ENCODE measurements at places on chromosomes 4 and X.
A peak's percentile ranks its signal among the peaks of the same experiment; 100 is the strongest.

GRCh38 chr4:135411251-135411650 lies 1209.7 kb upstream of the PABPC4L start:
- no peak for DNase-seq

- DNase-seq, result peak; percentile 41
Observed at GRCh38 chr4:64158648-64159326, 250.5 kb downstream of the TECRL start.

DNA sequence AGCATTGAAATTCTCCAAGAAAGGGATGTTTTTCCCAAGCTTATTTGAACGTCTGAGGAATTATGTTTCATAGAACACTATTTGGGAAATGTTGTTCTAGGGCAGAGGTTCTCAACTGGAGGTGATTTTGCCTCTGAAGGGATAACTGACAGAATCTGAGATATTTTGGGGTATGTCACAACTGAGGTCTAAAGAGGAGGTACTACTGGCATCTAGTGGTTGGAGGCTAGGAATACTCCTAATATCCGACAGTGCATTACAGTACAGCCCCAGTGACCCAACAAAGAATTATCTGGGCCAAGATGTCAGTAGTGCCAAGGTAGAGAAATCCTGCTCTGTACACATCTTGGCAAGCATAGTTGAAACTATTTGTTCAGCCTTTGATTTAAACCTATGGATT lies 6.4 kb downstream of the HSPA4L start:
- no peak for DNase-seq

DNA sequence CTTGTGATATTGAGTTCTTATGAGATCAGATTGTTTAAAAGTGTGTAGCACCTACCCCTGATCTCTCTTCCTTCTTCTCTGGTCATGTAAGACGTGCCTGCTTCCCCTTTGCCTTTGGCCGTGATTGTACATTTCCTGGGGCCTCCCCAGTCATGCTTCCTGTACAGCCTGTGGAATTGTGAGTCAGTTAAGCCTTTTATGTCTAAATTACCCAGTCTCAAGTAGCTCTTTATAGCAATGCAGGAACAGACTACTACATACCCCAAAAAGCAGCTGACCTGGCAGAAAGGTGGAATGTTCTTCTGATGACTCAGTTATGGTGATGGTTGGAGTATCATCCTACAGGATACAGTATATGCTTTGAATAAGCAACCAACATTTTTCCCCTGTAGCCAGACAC lies 11.4 kb upstream of the MCUB start:
- DNase-seq, result no peak

DNA sequence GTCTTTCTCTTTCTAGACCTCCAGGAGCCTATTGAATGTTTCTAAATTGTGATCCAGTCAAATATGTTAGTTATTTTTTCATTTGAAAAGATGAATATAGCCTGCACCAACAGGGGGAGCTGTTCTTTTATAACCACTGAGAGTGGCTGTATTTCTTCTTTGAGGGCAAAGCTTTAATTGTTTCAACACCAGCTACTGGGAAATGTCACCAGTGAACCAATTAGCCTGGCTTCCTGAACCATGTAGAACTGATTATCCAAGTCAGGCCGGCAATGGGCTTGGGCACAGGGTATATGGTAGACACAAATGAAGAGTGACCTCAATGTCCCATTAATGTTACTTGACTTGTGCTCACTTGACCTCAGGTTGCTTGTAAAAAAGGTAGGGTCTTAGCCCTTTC lies 4.8 kb upstream of the DAPP1 start:
- no peak for DNase-seq

- no peak for DNase-seq
Observed at GRCh38 chr4:79225360-79225759, 100.5 kb downstream of the NAA11 start.

DNA sequence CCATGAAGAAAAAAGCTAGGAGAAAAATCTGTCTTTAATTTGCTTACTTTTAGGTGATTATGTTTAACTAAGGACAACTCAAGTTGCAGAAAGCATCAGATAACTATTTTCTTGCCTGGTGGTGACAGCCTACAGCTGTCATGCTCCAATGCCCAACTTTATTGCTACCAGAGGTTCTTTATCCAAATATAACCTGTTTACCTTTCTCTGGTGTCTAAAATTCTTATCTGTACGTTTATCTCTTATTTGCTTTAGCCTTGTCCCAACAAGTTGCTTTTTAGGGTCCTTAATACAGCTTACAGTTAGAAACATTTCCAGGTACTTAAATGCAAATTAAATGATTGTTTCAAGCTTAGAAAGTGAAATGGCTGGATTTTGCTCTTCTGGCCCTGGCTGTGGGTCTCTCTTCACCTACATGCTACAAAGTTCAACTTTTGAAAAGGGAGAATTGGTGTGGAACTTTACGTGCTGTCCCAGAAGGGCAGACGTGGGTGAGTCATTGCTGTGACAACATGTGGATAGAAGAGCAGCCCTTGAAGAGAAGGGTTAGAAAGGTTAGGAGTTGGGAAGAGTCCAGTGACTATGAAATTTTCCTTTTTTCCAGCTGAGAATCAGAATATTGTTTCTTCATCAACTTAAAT lies 60.7 kb downstream of the HPGD start:
- DNase-seq, result peak; percentile 31

DNA sequence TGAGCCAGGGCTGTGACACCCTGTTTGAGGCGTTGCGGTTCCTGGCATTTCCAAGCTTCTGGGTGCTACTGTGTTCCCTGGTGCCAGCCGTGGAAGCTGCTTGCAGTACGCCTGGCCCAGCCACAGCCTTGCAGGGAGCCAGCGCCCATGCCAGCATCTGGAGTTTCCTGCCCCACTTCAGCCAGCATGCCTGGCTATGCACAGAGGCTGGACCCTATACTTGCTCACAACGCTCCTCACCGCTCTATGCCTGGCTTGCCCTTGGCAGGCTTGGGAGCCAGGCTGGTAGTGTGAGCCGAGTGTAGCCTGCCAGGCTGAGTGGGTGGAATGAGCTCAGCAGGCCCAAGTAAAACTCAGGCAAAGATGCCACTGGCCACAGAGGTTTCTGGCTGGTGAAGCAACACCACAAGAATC lies 22.4 kb downstream of the PRRG1 start:
- no peak for DNase-seq

- DNase-seq, result peak; percentile 15
Observed at GRCh38 chr4:76957004-76957738, 7.6 kb downstream of the SEPTIN11 start.

DNA sequence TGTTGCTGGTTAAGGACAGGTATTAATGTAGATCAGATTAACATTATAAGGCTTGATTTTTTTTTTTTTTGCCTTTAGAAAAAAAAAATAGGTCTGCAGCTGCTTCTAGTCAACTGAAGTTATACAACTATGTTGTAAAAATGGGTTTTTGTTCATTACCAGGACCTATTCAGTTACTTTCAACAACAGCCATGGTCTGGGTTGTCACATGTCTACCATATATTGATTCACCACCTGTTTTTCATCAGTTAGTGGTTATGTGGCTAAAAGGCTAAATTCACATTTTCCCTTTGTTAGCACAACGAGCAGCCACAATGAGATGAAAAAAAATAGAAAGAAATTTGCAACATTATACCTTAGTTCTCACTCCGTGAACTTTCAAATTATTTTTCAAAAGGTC lies 45.5 kb downstream of the GLRB start:
- no peak for DNase-seq

DNA sequence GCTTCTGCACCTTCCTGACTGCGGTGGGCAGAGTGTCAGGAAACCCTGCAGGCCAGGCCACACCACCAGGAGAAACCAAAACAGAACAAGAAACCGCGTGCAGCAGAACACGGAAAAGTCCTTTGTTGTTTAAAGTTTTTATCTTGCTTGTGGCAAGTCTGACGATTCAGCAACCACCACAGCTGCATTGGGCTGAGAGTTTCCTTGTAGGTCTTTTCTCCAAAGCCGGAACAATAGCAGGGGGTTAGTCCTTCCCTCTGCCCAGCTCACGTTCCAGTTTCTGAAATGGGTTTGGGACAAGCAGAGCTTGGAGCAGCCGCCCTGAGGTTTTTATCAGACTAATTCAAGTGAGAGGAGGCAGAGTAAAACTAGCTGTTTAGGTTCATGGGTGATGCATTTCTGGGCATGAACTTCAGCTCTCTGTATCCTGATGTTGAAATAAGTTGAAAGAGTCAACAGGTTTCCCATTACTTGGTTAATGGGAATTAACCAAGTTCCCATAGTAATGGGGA lies 216.9 kb downstream of the PTTG2 start:
- DNase-seq, result no peak

All from adrenal gland (tissue), 19 donors.